Fibroblast of villous mesenchyme (primary cell): ENCODE measurements at places on chromosomes 16 and 17. TPM values are rescaled to one million over a fixed set of nuclear protein-coding genes. Genes with fewer than 3 reads are reported as not detected.

EFCAB13 gene
- 3.9 and 7.7 TPM in 2 replicates for total RNA-seq

- DNase-seq: no peak
These were observed 36.3 kb downstream of the MYO15A start for GRCh38 chr17:18144855-18145254.

DNA sequence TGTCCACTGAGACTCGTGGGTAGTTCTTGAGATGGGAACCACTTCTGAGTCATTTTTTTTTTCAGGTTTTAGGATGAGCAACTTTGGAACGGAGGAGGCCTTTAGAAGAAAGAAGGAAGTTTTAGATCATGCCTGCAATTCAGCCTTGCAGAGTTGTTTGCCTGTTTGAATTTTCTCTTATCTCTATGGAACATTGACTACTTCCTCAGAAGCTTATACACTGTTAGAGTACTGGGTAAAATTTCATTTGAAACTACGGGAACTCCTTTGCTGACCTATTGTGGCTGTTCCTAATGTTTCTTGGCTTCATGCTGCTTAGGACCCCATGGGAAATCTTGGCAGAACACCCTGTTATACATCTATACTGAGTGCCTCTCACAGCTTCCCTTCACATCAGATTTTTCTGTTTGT is 70.8 kb downstream of the MAP2K6 start:
- DNase-seq: no peak

GRCh38 chr16:50173316-50173715 is 20.2 kb downstream of the TENT4B start:
- DNase-seq: no peak

GRCh38 chr17:78105551-78105950 is 23.0 kb downstream of the TMC6 start:
- no peak for DNase-seq

DNA sequence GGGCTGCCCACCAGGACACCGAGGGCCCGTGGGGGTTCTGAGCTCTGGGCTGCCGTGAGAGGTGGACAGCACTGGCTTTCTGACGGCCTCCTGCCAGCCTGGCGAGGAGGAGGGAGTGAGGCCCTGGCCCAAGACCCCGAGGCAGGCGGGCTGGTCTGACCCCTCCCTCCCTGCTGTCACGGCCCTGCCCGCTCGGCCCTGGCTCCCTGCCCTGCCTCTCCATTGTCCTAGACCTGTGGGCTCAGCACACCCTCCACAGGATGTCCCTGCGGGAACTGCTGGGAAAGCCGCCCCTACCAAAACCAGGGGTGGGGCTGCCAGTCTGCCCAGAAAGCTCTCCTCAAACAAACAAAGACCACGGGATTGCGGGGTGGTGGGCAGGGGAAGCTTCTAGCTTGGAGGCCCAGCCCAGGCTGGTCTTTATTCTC is 20.7 kb downstream of the SPNS2 start:
- no peak for DNase-seq

GRCh38 chr17:231966-232807 is 50.7 kb upstream of the DOC2B start:
- DNase-seq: no peak

GRCh38 chr17:50904518-50905459 is 38.6 kb upstream of the TOB1 start:
- no peak for DNase-seq

GRCh38 chr16:75064403-75065148 is 52.0 kb downstream of the LDHD start:
- no peak for DNase-seq

GRCh38 chr17:64190472-64190871 is 60.5 kb upstream of the ERN1 start:
- no peak for DNase-seq
